CD4-positive, alpha-beta T cell treated with Interleukin-6 at 100 ng/mL for 8 hours (primary cell): ENCODE measurements at places on chromosomes 13 and 19.

DNA sequence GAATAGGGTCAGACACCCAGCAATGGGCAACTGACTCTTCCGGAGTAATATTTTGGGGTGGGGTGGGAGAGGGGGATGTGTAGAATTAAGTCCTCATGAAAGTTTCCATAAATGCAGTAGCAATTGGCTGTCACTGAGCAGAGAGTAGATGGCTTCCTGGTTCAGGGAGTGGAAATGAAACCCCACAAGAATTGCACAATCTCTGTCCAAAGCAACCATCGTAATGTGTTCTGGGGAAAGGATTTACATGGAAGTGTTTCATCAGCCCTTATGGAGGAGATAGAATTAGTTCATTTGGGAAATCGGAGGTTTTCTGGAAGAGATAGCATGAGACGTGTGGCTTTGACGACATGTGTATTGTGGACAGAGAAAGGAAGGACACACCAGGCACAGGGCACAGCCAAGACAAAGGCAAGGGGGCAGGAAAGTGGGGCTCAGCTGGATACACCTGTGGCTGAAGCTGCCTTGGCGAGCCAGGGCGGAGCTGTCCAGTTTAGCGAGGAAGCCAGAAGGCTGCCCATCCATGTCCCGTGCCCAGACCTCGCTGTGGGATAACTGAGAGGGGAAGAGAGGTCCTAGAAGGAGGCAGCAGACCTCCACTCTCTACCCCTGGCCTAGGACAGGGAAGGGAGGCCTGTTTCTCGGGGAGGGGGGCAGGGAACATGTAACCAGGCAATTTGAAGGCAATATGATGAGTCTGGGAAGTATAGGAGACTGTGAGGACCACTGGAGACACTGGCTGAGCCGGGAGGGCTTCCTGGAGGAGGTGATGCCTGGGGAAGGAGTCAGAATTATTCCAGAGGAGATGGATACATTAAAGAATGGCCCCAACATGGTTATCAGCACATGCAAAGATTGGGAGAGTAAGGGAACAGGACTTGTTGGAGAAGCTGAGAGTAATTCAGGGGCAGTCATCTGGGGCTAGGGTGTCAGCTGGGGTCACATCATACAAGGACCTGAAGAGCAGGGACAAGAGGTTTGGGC is 2.6 kb upstream of the CLEC4G start:
- no peak for DNase-seq

GRCh38 chr19:29837448-29837981 is 25.7 kb downstream of the CCNE1 start:
- DNase-seq, result peak; percentile 60

DNA sequence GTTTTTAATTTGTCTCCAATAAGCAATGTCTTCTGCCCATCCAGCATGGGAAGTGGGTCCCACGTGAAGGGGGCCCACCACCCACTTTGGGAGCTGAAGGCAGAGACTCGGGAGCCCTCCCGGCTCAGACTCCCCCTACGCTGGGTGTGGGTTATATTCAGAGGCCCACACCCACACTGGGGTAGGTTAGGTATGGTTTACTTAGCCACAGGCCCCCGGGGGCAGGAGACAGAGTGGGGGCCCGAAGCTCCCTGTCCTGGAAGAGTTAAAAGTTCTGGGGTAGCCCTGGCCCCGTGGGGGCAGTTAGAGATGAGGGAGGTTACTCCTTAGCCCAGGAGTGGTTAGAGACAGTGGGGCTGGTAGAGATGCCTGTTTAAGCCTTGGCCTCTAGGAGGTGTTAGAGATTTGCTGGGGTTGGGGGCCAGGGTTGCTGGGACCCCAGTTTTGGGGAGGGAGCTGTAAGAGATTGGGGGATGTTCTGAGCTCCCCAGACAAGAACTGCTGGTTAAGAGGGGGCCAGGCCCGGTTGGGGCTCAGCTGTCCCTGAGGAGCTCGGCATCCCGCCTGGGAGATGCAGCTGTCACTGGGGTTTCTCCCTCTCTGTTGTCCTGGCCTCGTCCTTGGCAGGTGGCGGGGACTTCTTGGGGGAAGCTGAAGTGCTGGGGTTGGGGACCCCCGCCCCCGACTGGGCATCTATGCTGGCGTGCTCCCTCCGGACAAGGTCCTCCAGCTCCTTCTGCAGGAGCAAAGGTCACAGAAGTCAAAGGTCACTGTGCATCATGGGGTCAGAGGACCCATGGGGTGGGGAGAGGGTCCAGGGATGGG is 712 bp upstream of the RINL start:
- no peak for DNase-seq

GRCh38 chr13:110506859-110507566 is 54.5 kb downstream of the RAB20 start:
- DNase-seq, result no peak

GRCh38 chr19:30111021-30111855 is 169.2 kb downstream of the URI1 start:
- DNase-seq, result no peak

- DNase-seq, result no peak
Observed at GRCh38 chr13:32233062-32233461, 82.1 kb downstream of the ZAR1L start.

DNA sequence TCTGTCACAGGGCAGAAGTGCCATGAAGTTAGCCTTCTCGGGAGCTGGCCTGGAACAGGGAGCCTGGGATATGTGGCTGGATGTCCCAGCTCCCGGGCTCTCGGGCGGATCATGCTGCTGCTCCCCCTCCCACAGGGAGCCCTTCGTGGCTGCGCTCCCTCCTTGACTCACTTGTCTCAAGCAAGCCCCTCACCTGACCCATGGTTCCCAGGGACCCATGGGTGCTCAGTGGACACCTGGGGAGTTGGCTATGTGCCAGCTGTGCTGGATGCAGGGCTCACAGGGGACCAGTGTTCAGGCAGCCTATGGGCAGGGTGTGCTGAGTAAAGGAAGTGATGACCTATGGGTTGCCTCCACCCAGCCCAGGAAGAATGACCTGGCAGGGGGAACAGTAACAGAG is 213.1 kb upstream of the SGCG start:
- no peak for DNase-seq

DNA sequence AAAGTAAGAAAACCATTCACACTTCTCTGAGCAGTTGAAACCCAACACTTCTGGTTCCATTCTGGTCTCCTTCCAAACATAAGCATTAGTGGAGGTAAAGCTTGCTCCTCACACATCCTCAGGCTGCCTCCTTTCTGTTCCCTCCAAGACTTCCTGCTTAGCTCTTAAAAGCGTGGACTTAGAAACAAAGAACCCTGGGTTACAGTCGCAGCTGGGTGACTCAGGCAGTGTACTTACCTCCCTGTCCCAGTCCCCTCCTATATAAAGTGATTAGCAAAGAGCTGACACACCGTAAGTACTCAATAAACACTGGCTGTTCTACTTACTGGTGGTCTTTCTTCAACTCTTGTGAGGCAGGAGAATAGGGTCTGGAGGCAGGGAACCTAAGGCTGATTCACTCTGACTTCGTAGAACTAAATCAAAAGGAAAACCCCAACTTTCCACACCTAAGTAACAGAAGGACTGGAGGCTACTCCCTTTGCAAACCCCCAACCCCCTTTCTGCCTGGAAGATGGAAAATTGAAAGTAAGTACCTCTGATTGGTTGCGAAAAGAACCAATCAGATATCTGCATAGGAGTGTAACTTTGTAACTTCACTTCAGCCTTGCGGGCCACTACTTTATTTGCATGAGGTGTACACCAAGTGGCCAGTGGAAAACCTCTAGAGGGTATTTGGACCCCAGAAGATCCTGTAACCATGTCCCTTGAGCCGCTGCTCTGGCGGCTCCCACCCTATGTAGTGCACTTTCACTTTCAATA is 165.4 kb downstream of the SUCLA2 start:
- DNase-seq, result no peak

DNA sequence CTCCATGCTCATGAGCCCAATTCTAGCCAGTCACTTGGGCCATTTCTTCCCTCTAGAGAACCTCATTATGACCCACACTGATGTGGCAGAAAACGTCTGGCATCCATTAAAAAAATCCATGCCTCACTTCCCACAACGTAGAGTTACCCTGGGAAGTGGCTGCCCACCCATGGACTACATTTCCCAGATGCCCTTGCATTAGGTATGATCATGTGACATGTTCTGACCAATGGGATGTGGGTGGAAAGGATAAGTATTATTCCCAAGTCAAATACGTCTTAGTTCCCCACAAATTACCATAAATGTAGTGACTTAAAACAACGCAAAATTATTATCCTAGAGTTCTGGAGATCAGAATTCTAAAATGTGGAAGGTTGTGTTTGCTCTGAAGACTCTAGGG is 47.9 kb upstream of the ZNRF4 start:
- no peak for DNase-seq
